T follicular helper cell (primary cell): ENCODE measurements at places on chromosomes 16 and 17.

- DNase-seq = no peak
Observed at GRCh38 chr16:4067262-4068001, 48.8 kb downstream of the ADCY9 start.

DNA sequence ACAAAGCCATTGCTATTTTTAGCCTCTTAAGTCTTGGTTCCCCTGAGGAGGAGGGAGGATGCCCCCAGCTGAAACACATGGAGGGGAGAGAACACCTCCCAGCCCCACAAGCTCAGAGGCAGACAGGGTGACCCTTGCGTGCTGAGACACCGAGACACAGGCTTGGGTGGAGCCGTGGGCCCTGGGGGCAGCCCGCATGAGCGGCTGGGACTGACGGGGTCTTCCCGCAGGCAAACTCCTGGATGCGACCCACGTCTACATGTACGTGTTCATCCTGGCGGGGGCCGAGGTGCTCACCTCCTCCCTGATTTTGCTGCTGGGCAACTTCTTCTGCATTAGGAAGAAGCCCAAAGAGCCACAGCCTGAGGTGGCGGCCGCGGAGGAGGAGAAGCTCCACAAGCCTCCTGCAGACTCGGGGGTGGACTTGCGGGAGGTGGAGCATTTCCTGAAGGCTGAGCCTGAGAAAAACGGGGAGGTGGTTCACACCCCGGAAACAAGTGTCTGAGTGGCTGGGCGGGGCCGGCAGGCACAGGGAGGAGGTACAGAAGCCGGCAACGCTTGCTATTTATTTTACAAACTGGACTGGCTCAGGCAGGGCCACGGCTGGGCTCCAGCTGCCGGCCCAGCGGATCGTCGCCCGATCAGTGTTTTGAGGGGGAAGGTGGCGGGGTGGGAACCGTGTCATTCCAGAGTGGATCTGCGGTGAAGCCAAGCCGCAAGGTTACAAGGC is 9.8 kb downstream of the SLC16A3 start:
- peak; percentile 66 for DNase-seq

- DNase-seq = no peak
Observed at GRCh38 chr17:45030733-45031132, 20.7 kb downstream of the DCAKD start.

GRCh38 chr16:86180780-86181179 is 281.8 kb downstream of the IRF8 start:
- DNase-seq = no peak

DNA sequence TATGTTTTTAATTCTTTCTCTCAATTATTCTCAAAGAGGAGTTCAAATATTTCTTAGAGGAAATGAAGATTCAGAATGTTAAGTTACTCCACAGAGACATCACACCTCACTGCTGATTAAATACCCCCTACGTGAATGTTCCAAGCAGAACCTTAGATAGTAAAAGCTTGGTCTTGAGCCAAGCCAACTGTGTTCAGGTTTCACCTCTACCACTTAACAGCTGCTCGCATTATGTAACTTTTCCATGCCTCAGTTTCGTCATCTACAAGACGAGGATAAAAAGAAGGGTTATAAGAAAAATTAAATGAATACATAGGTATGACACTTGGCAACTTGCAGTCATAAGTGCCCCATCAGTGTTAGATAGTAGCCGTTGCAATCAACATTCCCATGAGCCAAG is 356.2 kb downstream of the RBFOX1 start:
- no peak for DNase-seq

- no peak for DNase-seq
Observed at GRCh38 chr17:82613283-82614094, 34.8 kb downstream of the WDR45B start.

- no peak for DNase-seq
Observed at GRCh38 chr17:29148257-29148789, 31.9 kb downstream of the MYO18A start.

DNA sequence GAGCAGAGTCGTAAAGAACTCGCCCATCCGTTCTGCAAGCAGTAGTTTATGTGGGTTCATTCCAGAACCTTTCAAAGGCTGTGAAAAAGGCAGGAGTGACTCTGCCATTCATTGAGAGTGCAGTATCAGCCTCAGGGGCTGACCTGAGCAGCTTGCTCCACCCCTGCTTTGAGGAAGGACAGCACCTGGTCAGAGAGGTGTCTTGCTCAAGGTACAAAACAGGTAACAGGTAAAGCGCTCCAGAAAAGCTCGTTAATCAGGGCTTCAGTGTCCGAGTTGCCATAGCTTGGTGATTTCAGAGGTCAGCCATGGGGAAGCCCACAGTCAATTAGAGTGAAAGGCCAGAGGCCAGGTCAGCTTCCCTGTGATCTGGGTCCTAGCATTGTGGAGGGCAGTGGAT is 251.1 kb downstream of the ABCC12 start:
- DNase-seq = no peak
